GM13976 (cell line): ENCODE measurements at places on chromosomes 12 and 14.

GRCh38 chr14:63078569-63078968 lies 33.3 kb upstream of the KCNH5 start:
- DNase-seq = no peak

- no peak for DNase-seq
Measured at GRCh38 chr14:59310633-59311032, 122.2 kb downstream of the DAAM1 start.

GRCh38 chr12:12705838-12706520 lies 10.0 kb upstream of the GPR19 start:
- DNase-seq = no peak

DNA sequence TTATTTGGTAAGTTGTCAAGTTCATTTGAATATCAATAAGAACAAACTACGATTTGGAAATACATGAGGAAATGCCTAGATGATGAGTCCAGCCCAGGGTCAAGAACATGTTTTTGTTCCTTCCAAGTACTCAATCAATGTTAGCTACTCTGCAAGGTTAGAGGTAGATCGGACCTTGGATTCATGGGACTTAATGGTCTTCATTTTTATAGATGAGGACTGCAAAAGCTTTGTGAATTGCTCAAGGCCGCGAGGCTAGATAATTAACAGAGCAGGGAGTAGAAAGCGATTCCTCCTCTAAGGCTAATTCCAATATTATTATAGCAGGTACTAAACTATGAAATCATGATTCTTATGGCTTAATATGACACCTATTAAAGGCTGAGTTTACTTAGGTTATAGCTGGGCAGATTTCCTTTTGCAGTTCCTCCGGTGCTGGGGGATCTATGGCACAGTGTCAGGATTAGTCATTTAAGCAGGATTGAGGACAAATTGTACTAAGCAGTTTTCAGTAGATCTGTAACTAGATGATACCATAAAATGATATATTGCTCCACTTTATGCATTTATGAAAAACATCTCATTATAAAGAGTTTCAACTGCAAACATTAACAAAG lies 19.8 kb downstream of the NR1H4 start:
- DNase-seq = no peak

- no peak for DNase-seq
Measured at GRCh38 chr14:104134061-104134965, 4.1 kb upstream of the KIF26A start.

GRCh38 chr12:73159954-73160353 lies 887.8 kb downstream of the TRHDE start:
- no peak for DNase-seq

GRCh38 chr14:68690089-68690958 lies 102.5 kb downstream of the ZFP36L1 start:
- no peak for DNase-seq

GRCh38 chr14:73976125-73976524 lies 26.0 kb downstream of the COQ6 start:
- no peak for DNase-seq

DNA sequence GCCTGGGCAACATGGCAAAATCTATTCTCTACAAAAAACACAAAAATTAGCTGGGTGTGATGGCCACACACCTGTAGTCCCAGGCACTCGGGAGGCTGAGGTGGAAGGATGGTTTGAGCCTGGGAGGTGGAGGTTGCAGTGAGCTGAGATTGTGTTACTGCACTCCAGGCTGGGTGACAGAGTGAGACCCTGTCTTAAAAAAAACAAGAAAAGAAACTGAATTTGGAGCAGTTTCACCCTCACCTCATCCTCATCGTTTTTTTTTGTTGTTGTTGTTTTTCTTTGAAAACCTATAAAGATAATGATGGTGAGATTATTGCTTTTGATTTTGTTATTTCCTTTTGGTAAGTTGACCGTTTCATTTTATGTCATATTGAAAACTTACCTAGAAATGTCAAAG lies 60.7 kb downstream of the SLC38A6 start:
- DNase-seq = no peak

- no peak for DNase-seq
Measured at GRCh38 chr14:68084256-68084655, 264.7 kb downstream of the RAD51B start.

GRCh38 chr14:67908052-67908754 lies 88.6 kb downstream of the RAD51B start:
- no peak for DNase-seq

- no peak for DNase-seq
Measured at GRCh38 chr14:105294142-105294597, 6.6 kb downstream of the BRF1 start.

GRCh38 chr14:95228240-95228639 lies 70.9 kb upstream of the DICER1 start:
- no peak for DNase-seq

GRCh38 chr12:111283521-111283920 lies 85.4 kb downstream of the PHETA1 start:
- DNase-seq = no peak

- DNase-seq = no peak
Measured at GRCh38 chr12:107108995-107109508, 15.7 kb upstream of the CRY1 start.
